ENCODE measurements at places on chromosomes 4 and X.

- no peak for DNase-seq
These were observed 10.6 kb upstream of the RASGEF1B start for GRCh38 chr4:81482326-81482725.

- no peak for DNase-seq
These were observed 31.3 kb downstream of the FABP2 start for GRCh38 chr4:119290598-119290997.

DNA sequence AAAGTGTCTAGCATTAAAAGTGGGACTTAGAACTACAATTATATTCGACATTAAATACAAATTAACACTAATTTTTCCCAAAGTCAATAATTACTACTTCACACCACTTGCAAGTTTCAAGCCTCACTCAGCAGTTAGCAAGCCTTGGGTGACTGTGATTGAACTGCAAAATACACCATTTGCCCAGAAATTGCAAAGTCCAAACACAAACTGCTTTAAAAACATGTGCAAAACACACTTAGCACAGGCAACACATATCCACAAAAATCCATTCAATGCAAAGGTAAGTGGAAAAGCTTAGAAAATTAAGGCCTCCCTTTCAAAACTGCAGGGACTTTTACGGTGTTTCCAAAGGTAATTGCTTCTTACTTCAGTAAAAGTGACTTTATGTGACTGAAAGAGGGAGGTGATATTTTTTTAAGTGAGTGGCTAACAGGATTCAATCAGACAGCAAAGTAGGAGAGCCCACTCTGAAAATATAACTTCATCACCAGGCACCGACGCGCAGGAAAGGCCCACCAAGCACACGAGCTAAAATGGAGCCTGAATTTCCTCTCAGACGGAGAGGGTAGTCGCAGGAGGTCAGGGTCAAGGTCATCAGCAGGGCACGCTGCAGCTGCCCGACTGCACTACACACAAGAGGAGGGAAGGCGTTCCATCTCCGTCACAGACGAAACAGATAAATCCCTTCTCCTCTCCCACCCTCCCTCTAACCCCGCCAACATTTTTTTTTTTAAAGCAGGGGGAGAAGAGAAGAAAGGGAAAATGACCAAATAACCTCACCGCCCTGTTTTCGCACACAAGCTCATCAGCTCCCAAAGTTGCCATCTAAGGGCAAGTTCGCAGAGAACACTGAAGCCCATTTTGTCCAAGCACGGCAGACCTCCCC, 3.1 kb downstream of the ZNF827 start:
- DNase-seq = no peak

- no peak for DNase-seq
These were observed 16.1 kb downstream of the AFP start for GRCh38 chr4:73451981-73452747.

- no peak for DNase-seq
These were observed 70.2 kb upstream of the NEIL3 start for GRCh38 chr4:177239477-177239876.

DNA sequence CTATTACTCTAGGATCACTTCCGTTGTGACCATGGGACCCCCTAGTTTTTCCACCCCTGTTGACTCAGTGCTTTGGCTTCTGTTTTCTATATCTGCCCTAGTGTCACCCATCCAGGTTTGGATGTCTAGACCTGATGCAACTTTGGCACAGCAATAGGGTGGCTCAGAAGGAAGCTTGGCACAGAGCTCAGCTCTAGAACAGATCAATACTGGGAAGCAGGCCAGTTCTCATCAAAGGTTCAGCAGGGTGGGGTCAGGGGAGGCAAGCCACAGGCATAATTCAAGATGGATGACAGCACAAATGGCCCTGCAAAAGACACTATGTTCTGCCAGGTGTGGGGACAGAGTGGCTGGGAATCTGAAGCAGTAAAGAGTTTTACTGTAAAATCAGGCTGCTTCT, 74.2 kb upstream of the EGFL6 start:
- no peak for DNase-seq

DNA sequence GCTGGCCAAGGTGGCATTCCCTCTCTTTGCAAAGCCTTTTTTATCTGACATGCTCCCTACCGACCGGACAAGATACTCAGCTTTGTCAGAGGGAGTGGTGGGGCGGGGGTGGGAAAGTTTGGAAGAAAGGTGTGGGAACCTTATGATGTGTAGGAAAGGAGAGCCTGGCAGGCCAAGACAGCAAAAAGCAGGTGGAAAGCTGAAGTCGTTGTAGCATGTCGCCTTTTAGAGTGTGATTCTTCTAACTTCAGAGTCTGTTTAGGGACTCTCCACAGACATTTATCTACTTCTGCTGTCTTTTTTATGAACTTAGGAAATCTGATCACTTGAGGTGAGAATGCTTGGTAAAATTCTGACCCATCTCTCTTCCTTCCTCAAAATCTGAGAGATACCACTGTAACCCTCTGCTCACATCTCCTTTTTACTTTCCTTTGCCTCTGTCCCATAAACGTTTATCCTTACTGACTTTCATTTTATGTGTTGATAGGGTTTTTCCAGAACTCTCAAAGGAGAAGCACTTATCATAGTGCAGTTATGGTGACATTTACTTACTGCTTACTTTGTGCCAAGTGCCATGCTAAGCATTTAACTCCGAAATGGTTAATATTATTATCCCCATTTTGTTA, 8.2 kb upstream of the RUFY3 start:
- no peak for DNase-seq

- peak; percentile 4 for DNase-seq
These were observed 130.2 kb downstream of the CHRDL1 start for GRCh38 chrX:110665223-110666002.

- no peak for DNase-seq
These were observed 20.3 kb downstream of the EVC start for GRCh38 chr4:5730993-5731990.

DNA sequence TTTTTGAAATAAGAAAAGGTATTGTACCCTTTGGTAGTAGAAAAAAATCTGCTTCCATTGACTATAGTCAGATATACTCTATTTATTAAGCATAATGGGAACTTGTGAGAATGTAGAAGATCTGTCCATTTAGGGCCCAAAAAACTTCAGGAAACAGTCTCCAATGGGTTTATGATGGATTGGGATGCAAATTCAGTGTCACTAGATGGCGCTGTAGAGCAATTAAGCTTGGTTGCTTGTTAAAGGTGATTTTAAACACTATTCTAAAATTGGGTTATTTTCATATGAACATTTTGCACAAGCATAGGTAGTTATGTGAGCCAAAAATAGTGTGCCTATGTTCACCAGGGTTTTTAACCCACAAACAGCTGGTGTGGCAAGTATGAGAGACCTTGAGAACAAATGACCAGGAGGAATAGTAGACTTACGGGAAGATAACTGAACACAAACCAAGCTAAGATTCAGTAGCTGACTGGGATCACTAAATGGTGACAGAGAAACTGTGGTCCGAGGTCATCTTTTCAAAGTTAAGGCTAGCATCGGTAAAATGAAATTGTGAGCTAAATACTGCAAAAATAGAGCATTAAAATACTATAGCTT, 80.3 kb upstream of the LSM6 start:
- peak; percentile 51 for DNase-seq

DNA sequence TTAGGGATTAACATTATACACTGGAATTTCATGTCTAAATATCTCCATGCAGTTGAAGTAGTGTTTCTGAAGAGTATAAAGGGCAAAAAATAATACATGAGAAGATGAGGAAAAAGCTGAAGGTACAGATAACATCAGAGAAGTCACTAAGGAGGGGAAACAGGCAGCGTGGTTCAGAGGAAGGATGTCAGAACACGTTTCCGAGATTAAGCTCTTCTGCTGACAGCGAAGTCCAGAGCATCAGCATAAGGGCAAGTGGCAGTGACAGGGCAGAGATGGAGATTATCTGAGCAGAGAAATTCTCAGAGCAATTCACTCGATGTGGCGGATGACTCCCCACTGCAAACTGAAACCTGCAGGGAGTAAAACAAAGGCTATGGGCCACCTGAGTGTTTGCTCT, 443.2 kb upstream of the FRG1 start:
- DNase-seq = no peak

GRCh38 chrX:39152106-39152649, 350.9 kb downstream of the MID1IP1 start:
- no peak for DNase-seq

DNA sequence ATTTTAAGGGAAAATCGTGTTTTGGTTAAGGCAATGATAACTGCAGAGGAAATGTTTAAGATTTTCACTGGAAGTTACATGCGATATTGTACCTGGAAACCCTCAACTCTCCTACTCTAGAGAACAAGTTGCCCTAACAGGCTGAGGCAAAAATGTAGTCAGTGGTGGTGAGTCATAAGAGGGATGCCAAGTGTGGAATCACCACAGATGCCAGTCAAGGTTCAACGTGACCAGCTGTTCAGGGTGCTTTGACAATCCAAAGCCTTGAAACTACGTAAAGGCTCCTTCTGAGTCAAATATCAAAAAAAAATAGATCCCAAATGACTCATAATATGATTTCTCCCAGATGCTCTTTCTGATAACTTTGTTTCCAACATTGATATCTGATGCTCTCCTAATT, 77.9 kb upstream of the AFF2 start:
- DNase-seq = no peak

- no peak for DNase-seq
These were observed 84.8 kb upstream of the ZNF827 start for GRCh38 chr4:146023334-146023967.

- DNase-seq = no peak
These were observed 414.0 kb upstream of the HS3ST1 start for GRCh38 chr4:11842620-11843263.

DNA sequence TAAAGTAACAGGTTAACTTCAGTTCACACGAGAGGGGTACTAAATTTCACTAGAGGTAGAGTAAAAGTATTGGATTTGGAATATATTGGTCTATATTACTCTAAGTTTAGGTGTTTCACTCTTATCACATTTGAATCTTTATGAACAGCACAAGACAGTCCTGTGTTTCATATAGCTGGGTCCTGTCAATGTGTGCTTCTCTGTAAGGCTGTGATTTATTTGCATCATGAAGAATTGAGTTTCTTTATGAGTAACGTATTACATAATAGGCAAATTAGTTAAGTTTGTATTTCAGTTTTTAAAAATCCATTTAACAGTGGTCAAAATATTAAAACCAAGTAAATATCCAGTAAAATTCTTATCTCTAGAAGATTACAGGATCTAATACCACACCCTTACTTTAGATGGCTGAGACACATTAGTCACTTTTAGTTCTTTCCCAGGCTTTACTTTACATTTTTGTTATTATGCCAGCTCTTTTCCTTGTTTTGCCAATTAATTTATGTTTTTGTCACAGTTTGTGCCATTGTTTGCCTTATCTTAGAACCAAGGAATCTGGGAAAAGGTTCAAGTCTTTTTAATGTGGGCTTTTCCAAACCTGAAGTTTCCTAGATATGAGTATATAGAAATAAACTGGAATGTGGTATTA, 32.1 kb downstream of the NUDT6 start:
- no peak for DNase-seq

DNA sequence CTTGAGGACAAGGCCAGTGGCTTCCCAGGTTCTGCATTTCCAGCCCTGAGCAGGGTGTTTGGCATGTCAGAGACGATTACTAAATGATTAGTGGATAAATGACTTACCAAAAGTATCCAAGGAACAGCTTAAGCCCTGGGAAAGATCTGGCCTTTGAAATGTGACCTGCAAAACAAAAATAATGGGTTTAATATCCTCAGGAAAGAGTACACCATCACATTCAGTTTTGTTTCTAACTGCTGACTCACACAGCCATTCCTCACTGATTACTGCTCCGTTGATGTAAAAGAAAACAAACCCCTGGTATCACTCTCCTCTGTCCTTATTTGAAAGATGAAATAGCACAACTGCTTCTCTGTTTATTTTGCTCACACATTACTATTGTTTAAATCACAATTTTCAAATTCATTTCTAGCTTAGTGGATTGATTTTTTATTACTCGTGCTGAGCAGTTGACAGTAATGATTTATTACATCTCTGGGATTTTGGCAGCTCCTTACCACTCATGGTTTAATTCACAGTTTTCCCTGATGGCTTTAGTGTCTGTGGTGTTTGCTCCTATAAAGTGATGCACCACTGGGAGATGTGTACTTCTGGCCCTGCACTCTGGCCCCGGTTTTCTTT, 117.0 kb downstream of the CBLL2 start:
- peak; percentile 36 for DNase-seq

DNA sequence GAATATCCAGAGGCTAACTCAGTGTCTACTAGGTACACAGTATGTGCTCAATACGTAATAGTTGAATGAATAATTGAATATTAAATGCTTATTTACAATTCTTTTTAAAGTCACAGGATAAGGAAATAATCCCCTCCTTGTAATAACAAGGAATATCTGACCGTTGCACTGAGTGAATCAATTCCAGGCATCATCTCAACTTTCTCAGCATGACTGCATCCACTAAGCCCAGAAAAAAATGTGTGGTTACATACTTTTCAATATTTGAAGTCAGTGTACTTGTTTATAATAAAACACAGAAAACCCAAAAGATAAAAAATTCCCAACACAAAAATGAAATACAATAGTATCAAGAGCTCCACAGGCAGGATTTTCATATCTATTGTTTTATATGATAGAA, 105.4 kb downstream of the TMEM144 start:
- DNase-seq = peak; percentile 70

- no peak for DNase-seq
These were observed 8.7 kb downstream of the MSX1 start for GRCh38 chr4:4868040-4868757.

GRCh38 chr4:87216469-87216868, 3.9 kb downstream of the KLHL8 start:
- DNase-seq = no peak

DNA sequence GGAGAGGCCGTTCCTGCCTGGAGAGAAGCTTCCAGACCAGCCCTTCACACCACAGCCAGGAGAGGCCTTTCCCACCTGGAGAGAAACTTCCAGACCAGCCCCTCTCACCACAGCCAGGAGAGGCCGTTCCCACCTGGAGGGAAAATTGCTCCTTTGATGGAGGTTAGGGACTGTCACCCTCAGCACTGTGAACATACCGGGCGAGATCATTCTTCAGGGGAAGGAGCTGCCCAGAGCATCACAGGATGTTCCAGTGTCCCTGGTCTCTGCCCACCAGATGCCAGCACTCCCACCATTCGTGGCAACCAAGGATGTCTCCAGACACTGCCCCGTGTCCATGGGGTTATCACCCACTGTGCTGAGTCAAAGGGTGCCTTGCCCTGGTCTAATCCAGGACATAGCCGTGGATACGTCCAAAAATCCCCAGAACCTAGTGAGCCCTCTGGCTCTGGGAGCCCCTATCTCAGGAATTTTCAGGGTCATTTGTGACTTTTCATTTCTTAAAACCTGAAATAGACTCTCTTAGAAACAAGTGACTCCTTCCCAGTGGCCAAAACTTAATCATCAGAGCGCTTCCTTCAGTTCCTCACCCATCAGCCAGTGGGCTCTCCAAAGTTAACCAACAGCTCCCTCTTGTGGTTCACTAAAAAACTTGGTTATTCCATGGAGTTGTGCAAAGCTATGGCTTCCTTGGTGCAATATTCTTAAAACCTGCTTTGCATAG, 80.2 kb downstream of the CRMP1 start:
- DNase-seq = peak; percentile 63

Measured in fibroblast of the conjunctiva (primary cell).